ENCODE measurements at places on chromosomes 5 and 9.
A peak's percentile ranks its signal among the peaks of the same experiment; 100 is the strongest.

DNA sequence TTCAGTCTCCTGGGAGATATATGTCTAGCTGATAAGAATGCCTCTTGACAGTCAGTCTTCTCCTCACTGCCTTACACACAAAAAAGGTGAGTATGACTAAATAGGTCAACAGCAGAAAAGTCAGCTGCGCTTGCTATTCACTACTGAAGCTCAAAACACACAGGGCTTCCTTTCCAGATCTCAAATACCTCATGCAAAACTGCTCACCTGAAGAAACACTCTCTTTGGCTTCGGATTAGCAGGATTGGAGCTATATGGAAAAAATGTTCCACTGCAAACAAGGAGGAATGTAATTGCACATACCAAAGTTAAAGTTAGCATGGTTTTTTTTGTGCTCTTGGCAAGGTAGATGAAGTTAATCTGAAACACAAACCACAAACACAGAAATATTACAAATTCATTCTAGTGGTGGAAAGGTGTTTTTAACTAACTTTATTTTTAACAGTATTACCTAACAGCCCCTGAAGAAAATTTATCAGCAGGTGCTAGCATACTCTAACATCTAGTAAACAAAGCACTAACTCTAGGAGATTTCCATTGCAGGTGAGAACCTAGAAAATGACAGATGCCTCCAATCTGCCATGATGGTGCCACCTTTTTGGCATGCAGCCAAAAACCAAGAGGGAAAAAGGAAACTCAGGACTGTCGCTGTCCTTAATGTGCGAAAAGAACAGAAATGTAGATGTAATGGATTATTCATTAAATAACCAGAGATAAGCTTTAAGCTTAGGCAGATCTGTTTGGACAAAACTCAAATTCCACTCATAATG lies 31.8 kb downstream of the ERMP1 start:
- DNase-seq, result peak; percentile 78

DNA sequence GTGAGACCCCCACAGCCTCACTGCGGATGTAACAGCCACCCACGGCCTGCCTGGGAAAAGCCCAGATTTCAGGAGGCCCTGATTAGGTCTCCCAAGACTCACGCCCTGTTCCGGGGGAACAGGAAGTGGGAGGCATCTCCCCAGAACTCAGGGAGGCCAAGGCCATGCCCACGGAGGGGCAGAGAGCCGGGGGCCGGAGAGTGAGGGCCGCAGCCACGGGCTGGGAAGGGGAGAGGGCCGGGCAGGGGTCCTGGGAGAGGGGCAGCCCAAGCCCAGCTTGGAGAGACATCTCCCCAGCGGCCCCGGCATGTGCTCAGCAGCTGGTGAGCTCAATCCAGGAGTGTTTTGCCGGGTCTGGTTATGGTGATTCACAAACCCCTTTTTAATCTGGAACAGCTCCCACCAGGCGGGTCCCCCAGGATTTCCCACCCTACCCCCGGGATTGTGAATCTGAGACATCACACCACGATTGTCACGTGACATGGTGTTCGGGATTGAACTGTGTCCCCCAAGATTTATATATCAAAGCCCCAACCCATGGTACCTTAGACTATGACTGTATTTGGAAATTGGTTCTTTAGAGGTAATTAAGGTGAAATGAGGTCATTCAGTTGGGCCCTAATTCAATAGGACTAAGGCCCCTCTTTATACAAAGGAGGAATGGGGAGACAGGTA lies 26.6 kb downstream of the KCNT1 start:
- no peak for DNase-seq

GRCh38 chr5:113215401-113216060 lies 219.3 kb downstream of the TSSK1B start:
- DNase-seq, result no peak

- no peak for DNase-seq
Measured at GRCh38 chr5:116035123-116035522, 2.9 kb downstream of the ARL14EPL start.

DNA sequence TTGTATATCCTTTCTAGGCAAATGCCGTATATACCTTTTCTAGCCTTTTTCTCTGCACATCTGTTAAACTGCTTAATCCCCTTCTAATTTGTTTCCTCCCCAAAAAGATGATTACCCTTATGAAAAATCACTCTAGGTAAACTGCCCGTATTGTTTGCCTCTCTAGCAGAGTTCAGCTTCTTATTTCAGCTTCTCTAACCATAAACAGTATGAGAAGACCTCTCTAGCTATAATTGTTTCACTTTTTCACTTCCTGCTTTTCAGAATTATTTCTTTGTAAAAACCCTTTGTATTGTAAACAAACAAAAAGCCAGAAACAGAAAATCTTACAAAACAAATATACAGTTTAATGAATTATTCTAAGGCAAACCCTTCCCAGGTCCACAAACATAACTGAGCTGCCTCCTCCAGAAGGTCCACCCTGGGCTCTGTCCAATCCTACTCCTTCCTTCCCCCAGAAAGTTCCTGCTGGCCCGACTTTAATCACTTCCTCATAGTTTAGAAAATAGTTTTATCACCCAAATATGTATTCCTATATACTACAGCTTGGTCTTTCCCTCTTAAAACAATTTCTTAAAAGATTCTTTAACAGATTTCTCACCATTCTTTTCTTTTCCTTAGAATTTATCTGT lies 158.1 kb downstream of the FGF1 start:
- no peak for DNase-seq

DNA sequence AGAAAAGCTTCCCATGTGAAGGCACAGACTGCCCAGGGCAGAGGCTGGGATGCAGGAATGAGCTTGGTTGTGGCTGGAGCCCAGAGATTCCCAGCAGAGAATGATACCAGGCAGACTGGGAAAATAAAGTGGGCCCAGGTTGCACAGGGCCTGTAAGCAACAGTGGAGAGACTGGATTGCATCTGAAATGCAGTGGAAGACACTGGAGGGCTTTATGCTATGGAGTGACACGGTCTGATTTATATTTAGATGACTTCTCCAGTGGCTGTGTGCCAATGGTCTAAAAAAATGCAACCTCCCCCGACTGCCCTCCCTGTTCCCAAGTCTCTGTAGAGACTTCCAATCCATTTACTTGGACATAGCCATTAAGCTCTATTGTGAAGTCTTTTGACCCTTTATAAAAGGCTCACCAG lies 951.1 kb upstream of the DMAC1 start:
- no peak for DNase-seq

DNA sequence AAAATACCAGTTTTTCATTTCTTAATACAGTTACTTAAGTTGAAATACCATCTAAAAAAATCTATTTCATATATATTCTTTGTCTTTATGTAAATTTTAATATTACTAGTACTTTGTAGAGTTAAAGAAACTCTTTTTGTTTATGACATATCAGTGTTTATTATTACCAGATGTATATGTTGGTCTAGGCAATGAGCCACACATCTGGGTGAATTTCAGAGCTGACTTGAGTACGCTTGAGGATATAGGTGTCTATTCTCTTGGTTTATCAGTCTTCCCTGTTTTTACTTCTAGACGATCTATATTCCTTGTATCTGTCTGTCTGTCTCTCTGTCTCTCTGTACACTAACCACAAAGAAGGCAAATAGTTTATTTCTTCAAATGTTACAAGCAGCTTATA lies 2.9 kb downstream of the SMAD5 start:
- DNase-seq, result no peak

- no peak for DNase-seq
Measured at GRCh38 chr5:120518581-120518980, 54.5 kb downstream of the PRR16 start.

- DNase-seq, result no peak
Measured at GRCh38 chr5:103394676-103395075, 136.1 kb downstream of the MACIR start.

DNA sequence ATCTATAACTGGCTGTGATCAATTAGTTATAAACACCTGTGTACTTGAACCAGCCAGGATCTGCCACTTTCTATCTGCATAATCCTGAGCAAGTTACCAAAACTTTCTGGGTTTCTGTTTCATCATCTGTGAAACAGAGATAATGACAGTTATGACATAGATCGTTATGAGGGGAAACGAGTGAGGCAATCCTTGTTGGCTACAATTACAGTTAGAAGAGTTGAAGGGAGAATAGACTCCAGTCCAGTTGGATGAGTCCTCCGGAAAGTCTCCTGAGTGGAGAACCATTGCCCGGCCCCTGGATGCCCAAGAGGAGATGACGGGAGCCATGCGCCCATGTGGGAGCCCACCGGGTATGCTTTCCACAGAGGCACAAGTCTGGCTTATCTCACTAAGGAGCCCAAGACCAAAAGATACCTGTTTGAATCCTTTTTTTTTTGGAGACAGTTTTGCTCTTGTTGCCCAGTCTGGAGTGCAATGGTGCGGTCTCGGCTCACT lies 4.5 kb downstream of the PDE6A start:
- no peak for DNase-seq

GRCh38 chr9:16120231-16120641 lies 567.4 kb downstream of the CCDC171 start:
- DNase-seq, result no peak

DNA sequence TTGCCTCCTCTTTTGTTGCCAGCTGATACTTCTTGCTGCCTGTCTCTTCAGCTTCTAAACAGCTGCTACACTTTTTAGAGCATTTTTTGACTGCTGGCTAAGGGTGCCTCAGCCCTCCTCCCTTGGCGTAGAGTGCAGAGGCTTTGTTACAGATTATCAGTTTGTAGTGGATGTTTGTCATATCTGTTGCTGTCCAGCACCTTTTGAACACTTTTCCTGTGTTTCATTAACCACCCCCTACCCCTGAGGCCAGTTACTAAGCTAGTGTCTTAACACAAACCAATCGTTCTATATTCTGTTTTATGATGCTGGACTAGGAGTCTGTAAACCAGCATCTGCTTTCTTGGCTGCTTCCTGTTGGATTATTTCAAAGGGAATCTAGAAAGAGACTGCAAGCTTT lies 441.5 kb downstream of the DNAH5 start:
- DNase-seq, result no peak

DNA sequence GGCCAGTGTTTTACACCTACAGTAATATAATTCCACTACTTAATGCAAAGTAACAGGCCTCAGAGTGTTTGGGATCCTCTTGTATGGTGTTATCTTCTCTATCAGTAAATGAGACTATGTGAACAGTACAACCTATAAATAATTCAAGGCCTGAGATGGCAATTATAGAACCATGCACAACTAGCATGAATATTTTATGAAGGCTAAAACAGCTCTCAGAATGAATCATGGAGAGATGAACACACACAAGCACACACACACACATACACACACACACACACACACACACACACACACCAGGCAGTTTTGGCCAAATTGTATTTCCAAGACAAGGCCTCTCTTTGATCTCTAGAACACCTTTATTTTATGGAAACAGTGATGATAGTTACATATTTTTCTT lies 224.9 kb downstream of the EBF1 start:
- DNase-seq, result no peak

- no peak for DNase-seq
Measured at GRCh38 chr9:122518226-122518625, 715 bp upstream of the OR1J4 start.

- DNase-seq, result no peak
Measured at GRCh38 chr5:149930749-149931574, 13.6 kb downstream of the PDE6A start.

- no peak for DNase-seq
Measured at GRCh38 chr9:121201045-121201737, 478 bp downstream of the RAB14 start.

GRCh38 chr5:163908253-163908652 lies 402.8 kb downstream of the MAT2B start:
- DNase-seq, result no peak

DNA sequence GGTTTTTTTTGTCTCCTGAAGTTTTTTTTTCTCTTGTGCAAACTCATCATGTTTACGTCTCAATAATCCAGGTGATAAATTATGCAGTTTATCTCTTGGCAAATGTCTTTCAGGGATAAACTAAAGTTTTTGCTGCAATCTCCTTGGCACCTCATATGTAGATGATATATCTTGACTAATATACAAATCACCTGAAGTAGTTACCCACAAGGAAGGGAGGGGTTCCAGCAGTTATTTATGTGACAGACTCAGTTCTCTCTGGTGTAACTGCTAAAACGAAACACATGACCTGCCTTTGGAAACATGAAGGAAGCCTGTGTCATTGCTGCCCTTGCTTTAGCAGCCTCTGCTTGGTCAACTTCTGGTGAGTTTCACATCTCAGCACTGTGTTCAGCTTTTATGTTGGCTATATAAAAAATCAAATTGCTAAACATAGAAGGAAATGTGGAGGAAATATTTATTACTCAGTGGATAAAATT lies 39.3 kb upstream of the KIAA1958 start:
- no peak for DNase-seq

GRCh38 chr5:8417316-8418048 lies 548.5 kb downstream of the MTRR start:
- no peak for DNase-seq

DNA sequence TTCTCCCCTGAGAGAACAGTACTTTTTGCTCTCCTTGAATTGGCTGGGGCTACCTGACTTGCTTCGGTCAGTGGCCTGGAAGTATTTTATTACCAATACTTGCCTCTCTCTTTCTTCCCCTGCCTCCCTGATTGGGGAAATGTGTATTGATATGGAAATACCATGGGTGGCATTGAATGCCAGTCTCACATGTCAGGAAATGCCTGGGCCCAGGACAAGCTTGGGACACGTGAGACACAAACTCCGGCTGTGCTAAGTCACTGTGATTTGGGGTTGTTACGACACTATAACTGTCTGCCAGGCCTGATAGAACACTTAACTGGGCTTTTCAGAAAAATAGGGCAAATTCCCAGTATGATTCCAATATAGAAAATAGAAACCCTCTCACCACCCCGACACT lies 238.3 kb downstream of the GADD45G start:
- DNase-seq, result no peak

DNA sequence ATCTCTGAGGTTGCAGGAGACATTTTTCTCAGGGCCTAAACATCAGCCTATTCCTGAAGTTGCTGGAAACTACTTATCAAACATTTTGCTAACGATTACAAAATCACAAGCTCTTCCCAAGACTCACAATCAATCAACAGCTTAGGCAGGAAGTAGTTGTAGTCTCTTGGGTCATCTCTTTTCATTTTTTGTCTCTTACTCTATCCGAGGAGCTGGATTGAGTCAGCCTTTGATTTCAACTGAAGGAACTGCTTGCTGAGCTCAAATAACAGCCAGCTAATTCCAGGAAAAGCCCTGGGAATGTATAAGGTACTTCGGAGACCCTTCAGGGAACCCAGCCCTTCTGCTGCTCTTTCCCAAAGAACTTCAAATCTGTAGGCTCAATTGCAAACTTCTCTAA lies 398.9 kb downstream of the PLK2 start:
- DNase-seq, result no peak

DNA sequence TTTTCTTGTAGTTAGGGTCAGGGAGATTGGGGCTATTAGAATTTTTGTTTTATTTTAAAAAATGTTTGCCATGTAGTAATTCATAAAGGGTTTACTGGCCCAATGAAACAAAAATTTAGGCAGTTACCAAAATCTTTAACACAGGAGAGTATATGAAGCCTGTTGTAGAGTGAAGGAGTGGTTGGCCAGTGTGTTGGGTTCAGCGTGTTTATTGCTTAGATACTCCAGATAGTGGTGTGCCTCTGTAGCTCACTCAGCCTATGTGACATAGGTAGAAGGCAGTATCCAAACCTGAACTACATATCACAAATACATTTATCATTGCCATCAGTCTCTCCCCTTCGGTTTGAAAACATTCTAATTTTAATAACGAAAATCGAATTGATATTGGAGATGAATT lies 1.2 kb downstream of the TEK start:
- no peak for DNase-seq
